ENCODE measurements at places on chromosomes 2 and 18.

GRCh38 chr2:163252199-163252598 lies 413.6 kb upstream of the KCNH7 start:
- DNase-seq = no peak

- no peak for DNase-seq
Measured at GRCh38 chr18:61127714-61128467, 205.3 kb upstream of the CDH20 start.

GRCh38 chr2:4831751-4832150 lies 860.4 kb upstream of the SOX11 start:
- DNase-seq = no peak

DNA sequence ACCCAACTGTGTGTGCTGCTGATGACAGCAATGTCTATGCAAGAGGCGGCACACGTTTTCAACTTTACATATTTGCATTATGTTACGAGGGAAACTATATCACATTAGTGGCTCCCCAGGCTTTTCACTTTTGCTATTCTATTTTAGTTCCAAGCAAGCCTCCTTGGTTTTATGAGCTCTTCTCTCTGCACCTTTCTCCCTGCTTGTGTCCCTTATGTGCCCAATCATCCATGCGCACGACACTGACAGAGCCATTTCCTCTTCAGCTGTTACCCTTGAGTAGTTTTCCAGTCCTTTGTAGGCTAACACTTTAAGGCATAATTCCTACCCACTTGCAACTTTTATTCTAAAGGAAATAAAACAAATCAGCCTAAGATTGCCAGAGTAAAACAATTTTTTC lies 154.3 kb downstream of the TCF4 start:
- no peak for DNase-seq
